ENCODE measurements at places on chromosomes 2 and 18. TPM values are rescaled to one million over a fixed set of nuclear protein-coding genes. Genes with fewer than 3 reads are reported as not detected.

TSGA10 gene
- total RNA-seq: 7.0 TPM

SNRNP27 gene
- total RNA-seq: 70.4 TPM

CD8B gene
- total RNA-seq: 0.57 TPM

- H3K4me1 ChIP-seq: peaks cover 9% of the 10 kb centered on the region
- peaks cover 16% of the 10 kb centered on the region for H3K27me3 ChIP-seq
- H3K27ac ChIP-seq: no peak overlapping the region
- DNase-seq: no peak
These were observed 207.6 kb downstream of the ANAPC1 start for GRCh38 chr2:111676291-111676822.

DNA sequence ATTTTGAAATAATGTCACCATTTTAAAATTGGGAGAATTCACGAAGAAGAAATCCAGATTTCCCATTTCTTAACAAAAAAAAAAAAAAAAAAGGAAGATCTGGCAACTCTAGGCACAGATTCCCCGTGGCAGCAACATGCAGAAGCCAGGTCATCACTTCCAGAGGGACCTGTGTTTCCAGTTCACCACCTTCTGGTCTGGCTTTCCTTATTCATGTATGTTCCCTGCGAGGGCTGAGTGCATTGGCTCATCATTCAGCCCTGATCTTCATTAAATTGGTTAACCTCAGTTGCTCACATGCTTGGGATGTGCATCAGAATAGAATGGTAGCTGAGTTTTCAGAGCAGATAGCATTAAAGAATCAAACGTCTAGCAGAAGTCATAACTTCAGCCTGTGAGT, 25.0 kb upstream of the MAP3K20 start:
- H3K4me1 ChIP-seq: peaks cover 15% of the 10 kb centered on the region
- DNase-seq: no peak
- no peaks in the 10 kb centered on the region for H3K36me3 ChIP-seq
- H3K27ac ChIP-seq: no peak overlapping the region

- no peak overlapping the region for H3K4me3 ChIP-seq
- H3K27me3 ChIP-seq: peaks cover 5% of the 10 kb centered on the region
These were observed 42.4 kb upstream of the KDM3A start for GRCh38 chr2:86398500-86399474.

LYPD6B gene
- total RNA-seq: not detected

DNA sequence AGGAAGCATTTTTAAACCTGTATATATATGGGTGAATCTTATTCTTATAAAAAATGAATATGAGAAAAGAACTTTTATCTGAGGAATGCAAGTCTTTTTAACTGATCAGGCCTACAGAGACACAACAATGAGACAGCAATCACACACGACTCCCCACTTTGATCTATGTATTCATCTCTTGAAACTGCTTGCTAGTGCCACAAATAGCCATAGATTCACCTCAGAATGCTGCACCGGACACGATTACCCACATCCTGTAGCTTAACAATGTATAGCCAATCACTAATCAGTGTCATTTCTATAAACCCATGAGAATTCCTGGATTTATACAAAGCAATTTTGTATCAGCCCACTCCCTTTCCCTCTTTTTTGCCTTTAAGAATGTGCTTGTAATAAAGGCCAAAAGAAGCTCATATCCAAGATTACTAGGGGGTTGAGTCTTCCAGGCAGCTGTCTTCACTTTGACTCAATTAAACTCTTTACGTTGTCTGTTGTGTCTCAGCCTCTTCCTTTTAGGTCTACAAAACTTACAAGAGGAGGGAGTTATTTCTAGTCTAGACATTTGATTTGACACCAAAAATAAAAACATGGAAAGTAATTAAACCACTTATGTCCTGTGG, 94.9 kb downstream of the MBD2 start:
- DNase-seq: peak; percentile 23
- no peaks in the 10 kb centered on the region for H3K36me3 ChIP-seq
- H3K4me3 ChIP-seq: no peak overlapping the region
- no peaks in the 10 kb centered on the region for H3K27me3 ChIP-seq
- no peak overlapping the region for H3K27ac ChIP-seq

Data from activated CD4-positive, alpha-beta memory T cell treated with anti-CD3 and anti-CD28 coated beads for 36 hours (primary cell).